Activated T-cell treated with anti-CD3 and anti-CD28 coated beads, Interleukin-2, amount 50 U/mL, for 4 hours (primary cell): ENCODE measurements at places on chromosomes 12 and 14. TPM values are rescaled to one million over a fixed set of nuclear protein-coding genes. Genes with fewer than 3 reads are reported as not detected.

DNA sequence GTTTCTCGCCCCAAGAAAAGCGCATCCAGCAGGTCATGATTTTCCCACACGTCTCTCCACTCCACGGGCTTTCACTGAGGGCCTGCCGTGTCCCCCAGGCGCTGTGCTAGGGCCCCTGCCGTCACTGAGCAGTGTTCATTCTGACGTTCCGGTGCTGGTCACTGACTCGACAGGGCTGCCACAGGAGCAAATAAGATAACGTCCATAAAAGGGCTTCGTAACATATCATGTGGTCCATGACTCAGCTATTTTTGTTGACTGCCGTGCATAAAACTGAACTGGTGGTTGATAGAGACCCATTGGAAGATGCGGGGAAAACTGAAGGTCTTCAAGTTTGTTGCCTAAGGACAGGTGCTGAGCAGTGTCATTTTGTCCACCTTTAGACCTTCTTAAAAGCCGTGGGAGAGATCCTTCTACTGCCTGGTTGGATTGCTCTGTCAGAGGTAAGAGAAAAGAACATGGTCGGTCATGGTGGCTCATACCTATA is 46.3 kb downstream of the ADGRD1 start:
- no peak for DNase-seq

DNA sequence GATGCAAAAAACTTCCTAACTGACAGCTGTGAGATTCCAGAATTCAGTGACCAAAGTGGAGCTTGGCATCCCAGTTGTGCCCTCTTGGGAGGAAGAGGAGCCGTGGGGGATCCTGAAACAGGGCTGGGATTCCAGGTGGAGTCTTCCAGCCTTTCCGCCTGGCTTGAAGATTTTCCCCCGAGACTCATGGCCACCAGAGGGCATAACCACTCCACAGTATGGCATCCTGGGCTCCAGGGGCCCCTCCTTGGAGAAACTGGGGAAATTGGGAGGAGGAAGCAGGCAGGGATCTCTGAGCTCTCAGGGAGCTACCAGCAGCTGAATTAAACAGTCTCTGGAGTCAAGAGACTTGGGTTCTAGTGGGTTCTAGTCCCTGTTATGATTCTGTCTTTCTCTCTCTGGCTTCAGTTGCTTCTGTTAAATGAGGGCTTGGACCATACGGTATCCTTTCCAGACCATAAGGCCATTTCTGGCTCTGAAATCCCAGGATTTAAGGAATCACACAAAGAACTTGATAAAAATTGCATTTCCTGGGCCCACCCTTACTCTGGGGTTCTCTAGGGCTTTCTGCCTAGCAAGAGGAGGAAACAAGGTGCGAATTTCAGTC is 2.6 kb upstream of the TAMALIN start:
- DNase-seq, result no peak

DNA sequence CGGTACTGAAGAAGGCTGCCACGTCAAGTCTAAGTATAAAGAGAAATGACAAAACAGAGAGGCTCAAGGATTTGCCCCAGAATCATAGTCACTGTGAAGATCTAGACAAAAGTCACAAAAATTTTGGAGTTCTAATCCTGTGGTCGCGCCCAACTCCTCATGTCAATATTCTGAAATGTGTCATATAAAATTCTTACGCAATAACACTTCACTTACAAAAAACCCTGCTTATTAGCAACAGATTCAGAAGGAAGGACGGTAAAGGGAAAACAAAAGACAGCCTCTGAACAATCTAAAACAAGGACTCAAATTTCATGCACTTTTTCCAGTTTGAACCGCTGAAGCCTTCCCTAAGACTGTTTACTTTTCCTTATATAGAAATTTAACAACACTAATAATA is 94.7 kb downstream of the TSPAN8 start:
- DNase-seq, result no peak

GRCh38 chr12:14417715-14418114 is 52.2 kb downstream of the ATF7IP start:
- DNase-seq, result peak; percentile 55

- DNase-seq, result no peak
These were observed 171.4 kb downstream of the CRADD start for GRCh38 chr12:93848523-93849101.

DNA sequence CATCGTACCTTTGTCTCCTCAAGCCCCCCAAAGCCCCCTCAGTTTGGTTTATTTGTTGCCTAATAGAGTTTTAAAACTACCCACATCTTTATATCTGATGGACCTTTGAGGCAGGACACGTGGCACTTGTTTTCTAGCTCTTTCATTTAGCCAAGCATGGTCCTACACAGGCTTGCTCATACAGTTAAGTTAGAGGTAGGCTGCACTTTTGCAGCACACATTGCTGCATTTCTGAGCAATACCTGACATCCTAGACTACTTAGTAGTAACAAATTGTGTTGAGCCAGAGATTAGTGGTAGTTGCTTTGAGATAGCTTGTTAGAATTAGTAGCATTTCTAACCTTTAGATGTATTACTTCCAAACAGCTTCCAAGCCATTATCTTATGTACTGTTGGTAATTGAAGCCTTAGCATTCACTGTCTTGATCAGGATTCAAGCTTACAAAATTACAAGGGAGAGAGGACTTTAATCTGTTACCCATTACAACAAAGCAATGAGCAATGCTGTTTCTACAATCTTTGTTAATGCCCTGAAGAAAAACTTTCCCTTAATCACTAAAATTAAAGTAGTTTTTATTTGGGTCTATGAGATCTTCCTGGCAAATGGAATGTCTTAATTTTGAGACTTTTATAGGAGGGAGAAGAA is 96.6 kb downstream of the WNK1 start:
- no peak for DNase-seq

Gene CD163
- total RNA-seq, result 0.81 TPM

Gene DPF3
- 0.48 TPM for total RNA-seq

Gene PA2G4
- 538 TPM for total RNA-seq

DNA sequence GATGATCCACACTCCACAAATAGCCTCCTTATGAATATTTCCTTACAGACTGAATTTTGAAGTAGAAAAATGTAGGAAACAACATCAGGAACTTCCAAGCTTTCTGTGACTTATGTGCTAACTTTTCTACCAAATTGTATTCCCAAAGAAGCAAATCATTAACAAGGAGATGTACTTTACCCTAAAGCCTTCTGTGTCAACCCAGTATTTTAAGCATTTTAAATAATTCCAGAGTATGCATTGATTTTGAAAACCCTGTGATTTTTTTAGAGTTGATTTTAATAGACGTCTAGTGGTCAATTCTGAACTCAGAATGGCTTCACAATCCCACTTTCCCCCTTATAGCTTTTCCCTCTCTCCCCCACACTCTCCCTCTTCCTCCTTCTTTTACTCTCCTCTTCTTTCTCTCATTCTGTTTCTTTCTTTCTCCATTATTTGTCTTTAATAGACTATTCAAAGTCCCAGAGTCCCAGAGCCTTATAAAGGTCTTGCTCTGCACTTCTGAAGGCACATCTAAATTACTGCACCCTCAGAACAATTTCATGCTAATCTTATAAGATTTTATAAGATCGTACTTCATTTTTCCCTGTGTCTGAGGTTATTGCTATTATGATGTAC is 10.1 kb upstream of the MYF6 start:
- DNase-seq, result no peak

DNA sequence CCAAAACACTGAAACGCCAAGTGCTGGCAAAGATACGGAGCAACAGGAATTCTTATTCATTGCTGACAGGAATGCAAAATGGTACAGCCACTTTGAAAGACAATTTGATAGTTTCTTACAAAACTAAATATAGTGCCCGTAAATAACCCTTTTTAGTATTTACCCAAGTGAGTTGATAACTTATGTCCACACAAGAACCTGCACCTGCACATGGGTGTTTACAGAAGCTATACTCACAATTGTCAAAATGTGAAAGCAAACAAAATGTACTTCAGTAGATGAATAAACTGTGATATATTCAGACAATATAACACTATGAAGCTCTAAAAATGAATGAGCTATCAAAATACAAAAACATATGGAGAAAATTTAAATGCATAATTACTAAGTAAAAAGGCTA is 86.6 kb downstream of the ATXN7L3B start:
- DNase-seq, result no peak

DNA sequence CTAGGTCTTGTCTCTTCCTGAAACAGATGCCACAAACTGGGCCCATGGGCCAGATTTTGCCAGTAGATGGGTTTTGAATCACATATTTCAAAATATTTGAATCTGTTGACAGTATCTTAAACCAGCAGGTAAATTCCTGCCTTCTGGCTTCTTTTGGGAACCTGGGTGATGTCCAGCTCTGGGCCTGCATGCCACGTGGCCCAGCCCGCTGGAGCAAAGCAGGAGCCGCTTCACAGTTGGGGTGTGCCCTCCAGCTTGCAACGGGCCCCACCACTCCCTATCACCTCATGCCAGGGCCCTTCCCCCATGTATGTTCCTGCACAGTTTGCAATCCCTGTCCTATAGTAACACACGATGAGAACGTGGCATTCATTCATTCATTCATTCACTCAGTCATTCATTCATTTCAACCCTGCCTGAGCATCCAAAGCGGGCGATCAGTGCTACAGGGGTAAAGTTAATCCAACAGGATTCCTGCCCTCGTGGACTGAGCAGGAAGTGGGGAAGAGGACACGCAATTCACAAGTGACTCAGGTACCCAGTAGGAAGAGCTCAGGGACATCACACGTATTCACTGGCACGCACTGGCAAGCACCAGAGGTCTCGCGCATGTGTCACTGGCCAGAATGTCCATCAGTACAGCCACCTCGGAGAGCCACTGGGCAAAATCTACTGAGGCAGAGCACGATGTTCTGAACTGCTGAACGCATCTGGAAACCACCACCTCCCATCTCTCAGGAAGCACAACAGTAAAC is 27.8 kb downstream of the SCARB1 start:
- DNase-seq, result no peak

DNA sequence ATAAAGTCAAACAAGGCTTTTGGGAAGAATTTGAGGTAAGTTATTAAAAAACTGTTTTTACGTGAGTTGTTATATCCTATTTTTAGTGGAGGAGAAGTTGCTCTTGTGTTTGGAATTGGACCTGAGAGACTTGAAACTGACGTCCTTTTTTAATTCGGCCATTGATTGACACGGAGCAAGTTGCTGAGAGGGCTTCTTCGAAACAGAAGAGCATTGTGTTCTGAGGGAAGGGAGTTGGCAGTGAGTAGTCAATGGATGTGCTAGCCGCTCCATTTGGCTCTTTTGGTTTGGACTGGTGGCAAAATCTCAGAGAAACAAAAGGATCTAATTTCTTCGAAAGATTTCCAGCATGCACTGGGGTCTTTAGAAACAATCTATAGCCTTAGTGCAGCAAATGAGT is 37.3 kb downstream of the PTPN11 start:
- DNase-seq, result no peak

Gene ADAM21
- not detected for total RNA-seq

Gene ABCD2
- total RNA-seq, result 0.69 TPM
